ENCODE measurements at places on chromosomes 4 and X.

- no peak for DNase-seq
Observed at GRCh38 chr4:73914071-73914470, 44.9 kb downstream of the CXCL1 start.

DNA sequence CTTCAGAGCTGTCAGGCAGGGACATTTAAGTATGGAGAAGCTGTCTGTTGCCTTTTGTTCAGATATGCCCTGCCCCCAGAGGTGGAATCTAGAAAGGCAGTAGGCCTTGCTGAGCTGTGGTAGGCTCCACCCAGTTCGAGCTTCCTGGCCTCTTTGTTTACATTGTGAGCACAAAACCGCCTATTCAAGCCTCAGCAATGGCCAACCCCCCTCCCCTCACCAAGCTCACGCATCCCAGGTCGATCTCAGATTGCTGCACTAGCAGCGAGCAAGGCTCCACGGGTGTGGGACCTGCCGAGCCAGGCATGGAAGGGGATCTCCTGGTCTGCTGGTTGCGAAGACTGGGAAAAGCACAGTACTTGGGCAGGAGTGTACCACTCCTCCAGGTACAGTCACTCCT, 59.3 kb downstream of the ZNF674 start:
- DNase-seq, result no peak

DNA sequence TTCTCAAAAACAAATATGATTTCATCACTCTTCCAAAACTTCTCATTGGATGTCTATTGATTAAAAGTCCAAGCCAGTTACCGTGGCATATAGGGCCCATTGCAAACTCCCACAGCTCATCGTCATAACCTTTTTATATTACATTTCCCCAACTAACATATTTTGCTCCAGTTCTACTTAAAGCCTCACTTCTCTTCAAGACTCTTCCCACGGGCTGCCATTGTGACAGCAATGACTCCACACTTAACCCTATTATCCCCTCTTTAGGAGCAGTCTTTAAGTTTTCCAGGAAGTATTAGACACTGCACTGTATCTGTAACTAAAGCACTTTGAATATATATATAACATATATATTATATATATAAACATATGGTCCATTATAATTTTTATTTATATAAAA, 44.5 kb downstream of the DTHD1 start:
- no peak for DNase-seq

DNA sequence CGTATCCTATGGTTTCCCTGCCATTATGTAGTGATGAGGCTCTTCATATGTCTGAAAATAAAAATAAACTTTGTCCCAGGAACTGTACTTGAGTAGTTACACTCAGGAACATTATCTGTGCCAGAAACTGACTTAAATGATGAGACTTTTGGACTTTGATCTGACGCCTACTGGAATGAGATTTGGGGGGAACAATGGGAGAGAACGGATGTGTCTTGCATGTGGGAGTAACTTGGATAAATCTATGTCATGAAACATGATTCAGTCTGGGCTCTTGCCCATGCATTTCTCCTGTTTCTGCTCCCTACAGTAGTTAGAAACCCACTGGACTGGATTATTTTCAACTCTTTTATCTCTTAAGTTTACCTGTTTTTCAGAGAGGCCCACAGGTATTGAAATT, 2351.4 kb downstream of the PCDH7 start:
- no peak for DNase-seq

- no peak for DNase-seq
Observed at GRCh38 chr4:104524591-104524990, 29.9 kb upstream of the CXXC4 start.

Measured in DMS 273 treated with DMSO at 0.1 percent for 48 hours (cell line).